ENCODE measurements at places on chromosomes 11 and 22.
A peak's percentile ranks its signal among the peaks of the same experiment; 100 is the strongest.

DNA sequence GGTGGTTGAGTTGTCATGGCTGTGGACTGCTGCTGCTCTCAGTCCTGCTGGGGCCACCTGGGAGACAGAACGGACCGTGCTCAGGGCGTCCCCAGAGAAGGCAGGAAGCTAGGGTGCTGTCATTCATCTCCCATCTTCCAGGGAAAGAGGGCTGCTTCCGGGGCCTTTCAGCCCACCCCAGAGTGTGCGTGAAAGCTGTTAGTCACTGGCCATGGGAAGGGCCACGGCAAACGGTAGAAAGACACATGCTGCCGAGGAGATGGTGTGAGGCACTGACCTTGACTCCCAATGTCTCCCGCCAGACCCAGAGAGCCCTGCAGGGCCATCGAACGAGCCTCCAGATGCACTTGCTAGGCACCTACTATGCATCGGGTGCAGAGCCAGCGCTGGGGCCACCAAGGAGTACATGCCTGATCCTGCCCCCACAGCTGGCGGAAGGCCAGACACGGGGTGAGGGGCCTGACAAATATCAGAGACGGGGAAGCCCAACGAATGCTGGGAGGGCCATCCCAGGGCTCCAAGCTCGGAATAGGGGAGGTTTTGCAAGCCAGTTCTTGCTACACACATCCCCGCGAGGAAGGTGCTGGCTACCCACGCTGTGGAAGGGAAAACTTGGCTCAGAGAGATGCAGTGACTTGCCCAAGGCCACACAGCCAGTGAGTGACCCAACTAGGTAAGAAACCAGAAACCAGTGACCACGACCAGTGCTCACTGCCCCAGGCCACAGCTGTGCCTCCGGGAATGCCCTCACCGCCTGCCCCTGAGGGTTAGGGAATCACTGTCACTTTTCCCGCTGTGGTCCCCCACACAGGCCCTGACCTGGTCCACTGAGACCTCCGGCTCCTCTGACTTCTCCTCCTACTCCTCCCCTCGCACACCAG lies 10.1 kb downstream of the RAC2 start:
- no peak for DNase-seq

DNA sequence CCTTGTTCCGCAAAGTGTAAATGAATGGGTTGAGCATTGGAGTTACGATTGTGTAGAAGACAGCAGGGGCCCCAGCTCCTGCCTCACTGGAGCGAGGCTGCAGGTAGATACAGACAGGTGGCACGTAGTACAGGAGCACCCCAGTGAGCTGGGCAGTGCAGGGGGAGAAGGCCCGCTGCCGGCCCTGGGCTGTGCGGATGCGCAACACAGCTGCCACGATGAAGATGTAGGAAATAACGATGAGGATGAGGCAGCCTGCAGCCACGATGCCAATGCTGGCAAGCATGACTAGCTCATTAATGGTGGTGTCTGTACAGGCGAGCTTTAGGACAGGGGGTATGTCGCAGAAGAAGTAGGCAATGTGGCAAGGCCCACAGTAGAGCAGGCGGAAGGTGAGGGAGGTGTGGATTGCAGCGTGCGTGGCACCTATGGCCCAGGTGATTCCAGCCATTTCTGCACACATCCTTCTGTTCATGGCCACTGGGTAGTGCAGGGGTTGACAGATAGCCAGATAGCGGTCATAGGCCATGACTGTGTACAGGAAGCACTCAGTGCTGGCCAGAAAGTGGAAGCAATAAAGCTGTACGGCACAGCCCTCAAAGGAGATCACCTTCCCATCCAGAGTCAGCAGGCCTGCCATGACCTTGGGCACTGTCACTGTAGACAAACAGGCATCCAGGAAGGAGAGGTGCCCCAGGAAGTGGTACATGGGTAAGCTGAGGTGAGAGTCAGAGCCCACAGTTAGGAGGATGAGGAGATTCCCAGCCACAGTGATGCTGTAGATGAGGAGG lies 616 bp downstream of the OR10S1 start:
- no peak for DNase-seq

GRCh38 chr11:107675902-107676301 lies 36.0 kb downstream of the SLN start:
- DNase-seq: no peak

DNA sequence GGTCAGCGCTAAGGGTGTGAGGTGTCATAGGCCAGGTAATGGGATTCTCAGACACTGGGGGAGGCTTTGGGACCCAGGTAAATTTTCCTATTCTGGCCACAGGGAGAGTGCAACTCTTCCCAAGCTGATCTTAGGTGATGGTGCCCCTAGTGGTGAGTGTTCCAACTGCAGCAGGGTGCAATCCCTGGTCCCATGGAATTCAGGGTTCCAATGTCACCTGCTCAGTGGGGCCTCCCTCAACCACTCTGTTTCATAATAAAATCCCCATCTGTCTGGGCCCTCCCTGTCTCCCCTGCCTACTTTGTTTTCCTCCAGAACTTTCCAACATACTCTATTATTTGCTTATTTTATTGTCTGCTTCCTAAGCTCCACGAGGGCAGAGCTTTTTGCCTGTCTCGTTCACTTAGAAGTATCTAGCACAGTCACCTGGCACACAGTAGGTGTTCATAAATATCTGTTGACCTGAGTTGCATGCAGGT lies 2.9 kb upstream of the SGSM1 start:
- peak; percentile 74 for DNase-seq

GRCh38 chr11:10488121-10488933 lies 33.3 kb downstream of the AMPD3 start:
- DNase-seq: no peak

DNA sequence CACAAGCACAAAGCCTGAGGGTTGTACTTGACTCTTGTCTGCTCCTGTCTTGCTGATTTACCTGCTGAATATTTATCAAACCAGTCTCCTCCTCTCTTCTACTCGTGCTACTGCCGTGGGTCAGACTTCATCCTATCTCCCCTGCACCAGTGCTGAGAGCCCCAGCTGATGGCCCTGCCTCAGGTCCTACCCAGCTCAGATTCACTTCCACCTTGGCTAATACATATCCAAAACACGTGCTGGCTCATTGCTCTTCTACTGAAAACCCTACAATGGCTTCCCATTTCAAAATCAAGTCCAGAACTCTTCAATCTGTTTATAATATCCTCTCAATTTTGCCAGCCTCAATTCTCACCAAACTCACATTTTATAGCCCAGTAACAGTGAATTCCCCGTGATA lies 48.3 kb downstream of the RAB30 start:
- no peak for DNase-seq

DNA sequence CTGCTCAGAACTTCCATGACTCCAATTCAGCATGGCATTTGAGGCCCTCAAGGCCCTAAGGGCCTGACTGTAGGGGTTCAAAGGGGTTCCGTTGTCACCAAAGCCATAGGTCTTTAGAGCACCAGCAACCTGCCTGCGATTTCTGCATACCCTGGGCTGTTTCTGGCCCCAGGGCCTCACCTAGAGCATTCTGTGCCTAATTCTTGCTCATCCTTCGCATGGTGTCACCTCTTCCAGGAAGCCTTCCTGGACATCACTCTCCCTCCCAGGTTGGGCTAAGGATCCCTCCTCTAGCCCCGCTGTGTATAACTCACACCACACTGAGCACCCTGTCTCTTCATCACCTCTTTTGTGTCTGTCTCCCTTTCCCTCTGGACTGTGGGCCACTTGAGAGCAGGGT lies 194.3 kb downstream of the CEP164 start:
- no peak for DNase-seq

DNA sequence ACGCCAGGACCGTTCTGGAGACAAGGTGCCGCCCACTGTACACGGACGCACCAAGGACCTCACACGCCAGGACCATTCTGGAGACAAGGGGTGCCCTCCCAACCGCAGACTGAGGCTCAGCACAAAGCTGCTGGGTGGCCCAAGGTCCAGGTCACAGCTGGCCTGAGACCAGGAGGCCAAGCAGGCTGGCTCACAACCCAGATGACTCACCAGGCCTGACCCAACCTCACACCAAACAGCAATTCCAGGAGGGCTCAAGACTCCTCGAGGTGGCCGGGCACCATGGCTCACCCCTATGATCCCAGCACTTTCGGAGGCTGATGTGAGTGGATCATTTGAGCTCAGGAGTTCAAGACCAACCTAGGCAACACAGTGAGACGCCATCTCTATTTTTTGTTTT lies 14.8 kb downstream of the BRD1 start:
- DNase-seq: no peak

- DNase-seq: no peak
Measured at GRCh38 chr11:20053572-20053971, 106.7 kb downstream of the DBX1 start.

GRCh38 chr22:35538801-35539321 lies 1.8 kb upstream of the RASD2 start:
- DNase-seq: no peak

- DNase-seq: no peak
Measured at GRCh38 chr11:7706377-7706776, at the start of gene OVCH2. Gene OVCH2, minus strand, starts transcription at chr11:7706477. Its CDS starts 83 bp downstream, at chr11:7706394.

DNA sequence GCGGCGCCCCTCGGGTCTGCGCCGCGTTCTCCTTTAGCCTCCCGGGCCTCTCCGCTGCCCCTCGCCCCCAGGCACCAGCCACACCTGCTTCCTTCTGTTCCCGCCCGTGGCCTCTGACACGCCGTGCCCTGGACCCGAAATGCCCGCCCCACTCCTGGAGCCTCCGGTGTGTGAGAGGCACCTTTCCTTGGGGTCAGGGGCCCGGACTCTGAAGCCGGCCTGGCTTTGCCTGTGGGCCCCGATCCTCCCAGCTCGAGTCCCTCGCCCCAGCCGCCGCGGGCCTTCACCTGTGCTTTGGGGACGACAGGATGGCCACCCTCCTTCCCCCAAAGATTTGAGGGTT lies 661 bp upstream of the CDPF1 start:
- peak; percentile 65 for DNase-seq

DNA sequence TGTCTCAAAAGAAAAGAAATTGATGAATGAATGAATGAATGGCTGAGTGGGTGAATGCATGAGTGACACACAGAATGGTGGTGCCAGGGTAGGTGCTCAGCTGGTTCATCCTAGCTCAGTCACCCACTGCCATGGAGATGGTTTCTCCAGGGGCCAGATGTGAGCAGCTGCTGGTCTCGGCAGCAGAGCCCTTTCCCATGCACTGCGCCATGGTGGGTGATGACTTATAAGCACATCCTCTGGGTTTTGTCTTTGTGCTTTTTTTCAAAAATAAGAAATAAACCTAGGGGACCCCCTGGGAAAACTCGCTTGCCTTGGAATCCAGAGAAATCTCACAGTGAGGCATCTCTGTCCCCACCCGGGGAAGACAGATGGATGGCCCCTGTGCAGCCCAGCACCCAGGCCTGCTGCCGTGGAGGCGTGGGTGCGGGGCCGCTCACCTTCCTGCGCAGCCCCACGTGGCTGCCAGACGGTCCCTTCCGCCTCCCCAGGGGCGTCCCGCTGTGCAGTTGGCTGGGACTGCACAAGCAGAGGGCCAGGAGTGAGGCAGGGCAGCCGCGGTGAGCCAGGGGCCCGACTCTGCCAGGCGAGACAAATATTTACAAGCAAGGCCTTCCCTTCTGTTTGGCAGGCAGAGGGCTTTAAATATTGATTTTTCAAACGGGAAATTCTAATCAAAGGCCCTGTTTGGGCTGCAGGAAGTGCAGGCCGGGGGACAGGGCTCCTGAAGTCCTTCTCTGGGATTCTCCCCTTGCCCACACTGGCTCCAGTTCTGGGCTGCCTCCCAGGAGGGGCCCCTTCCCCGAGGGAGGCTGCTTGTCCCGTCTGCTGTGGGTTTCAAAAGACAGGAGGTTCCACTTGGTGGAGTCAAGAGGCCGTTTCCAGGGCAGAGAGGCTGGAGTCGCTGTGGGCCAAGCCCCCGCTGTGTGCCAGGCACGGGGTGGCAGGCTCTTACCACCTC lies 24.3 kb downstream of the MPPED1 start:
- peak; percentile 35 for DNase-seq

GRCh38 chr22:44200451-44200850 lies 19.7 kb downstream of the PARVG start:
- peak; percentile 38 for DNase-seq

- DNase-seq: no peak
Measured at GRCh38 chr11:106311531-106312230, 234.2 kb downstream of the AASDHPPT start.

GRCh38 chr11:120712014-120712413 lies 200.5 kb downstream of the GRIK4 start:
- DNase-seq: no peak

GRCh38 chr22:45648301-45649117 lies 23.1 kb upstream of the ATXN10 start:
- no peak for DNase-seq

- DNase-seq: no peak
Measured at GRCh38 chr11:59426361-59427067, at the start of gene OR5A2. Gene OR5A2, minus strand, starts transcription at chr11:59426413. Its CDS starts 3,460 bp downstream, at chr11:59422953.

DNA sequence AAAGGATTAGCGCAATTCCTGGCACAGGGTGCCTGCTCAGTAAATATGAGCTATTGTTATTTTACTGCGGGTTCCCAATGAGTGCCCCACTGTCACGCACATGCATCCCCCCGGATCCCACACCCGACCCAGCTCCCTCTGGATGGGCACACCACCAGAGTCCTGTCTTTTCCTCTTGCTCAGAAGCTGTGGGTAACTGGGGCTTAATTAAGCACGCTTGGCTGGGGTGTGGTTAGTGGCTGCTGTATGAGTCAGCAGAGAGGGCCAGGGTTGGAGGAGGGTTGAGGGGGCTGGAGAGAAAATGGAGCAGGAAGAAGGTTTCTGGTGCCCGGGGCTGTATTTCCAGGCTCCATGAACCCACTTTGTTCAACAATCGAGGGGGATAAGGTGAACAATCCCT lies 30.3 kb upstream of the NECTIN1 start:
- DNase-seq: no peak

DNA sequence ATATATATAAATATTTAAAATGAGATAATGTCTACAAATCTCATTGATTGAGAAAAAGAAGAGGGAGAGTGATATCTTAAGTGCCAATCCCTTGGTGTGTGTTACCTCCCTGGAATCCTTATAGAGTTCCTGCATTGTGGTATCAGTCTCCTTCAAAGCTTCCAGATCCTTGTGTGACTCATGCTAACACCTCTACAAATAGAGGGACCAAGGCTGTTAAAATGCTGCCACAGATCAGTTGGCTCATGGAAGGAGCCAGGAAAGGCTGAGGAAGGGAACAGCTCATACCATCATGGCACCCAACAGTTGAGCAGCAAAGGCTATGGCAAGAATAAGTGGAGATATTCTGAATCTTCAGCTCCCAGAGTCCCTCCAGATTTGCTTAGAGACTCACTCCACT lies 163.6 kb upstream of the ISX start:
- no peak for DNase-seq

DNA sequence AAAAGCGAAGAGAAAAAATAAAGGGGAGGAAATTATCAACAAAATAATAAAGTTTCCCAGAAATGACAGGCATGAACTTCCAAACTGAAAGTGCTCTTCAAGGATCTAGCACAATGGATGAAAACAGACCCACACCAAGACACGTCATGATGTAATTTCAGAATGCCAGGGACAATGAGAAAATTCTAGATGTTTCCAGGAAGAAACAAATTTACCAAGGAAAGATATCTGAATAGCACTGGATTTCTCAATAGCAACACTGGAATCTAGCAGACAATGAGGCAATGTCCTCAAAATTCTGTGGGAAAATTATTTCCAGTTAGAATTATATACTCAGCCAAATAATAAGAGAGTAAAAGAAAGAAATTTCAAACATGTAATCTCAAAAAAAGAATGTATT lies 46.0 kb downstream of the DENND5A start:
- DNase-seq: no peak

Measured in sciatic nerve (tissue), 2 donors.